ENCODE measurements at places on chromosomes 4 and X. TPM values are rescaled to one million over a fixed set of nuclear protein-coding genes. Genes with fewer than 3 reads are reported as not detected.

DNA sequence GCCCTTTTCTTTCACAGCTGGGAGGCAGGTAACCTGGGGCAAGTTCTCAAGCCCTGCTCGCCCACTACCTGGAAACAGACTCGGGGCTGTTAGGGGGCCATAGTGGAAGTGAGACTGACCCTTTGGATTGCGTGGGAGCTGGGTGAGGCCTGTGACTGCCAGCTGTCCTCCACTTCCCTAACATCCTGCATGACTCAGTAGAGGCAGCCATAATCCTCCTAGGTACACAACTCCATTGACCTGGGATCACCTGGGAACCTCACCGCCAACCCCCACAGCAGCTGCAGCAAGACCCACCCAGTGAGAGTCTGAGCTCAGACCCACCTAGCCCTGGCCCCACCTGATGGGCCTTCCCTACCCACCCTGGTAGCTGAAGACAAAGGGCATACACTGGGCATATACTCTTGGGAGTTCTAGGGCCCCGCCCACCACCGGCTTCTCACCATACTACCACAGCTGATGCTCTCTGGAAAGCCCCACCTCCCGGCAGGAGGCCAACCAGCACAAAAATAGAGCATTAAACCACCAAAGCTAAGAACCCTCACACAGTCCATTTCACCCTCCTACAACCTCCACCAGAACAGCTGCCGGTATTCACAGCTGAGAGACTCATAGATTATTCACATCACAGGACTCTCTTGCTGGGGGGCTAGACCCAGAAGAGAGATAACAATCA lies 61.1 kb upstream of the DCTD start:
- peak; percentile 12 for DNase-seq

DNA sequence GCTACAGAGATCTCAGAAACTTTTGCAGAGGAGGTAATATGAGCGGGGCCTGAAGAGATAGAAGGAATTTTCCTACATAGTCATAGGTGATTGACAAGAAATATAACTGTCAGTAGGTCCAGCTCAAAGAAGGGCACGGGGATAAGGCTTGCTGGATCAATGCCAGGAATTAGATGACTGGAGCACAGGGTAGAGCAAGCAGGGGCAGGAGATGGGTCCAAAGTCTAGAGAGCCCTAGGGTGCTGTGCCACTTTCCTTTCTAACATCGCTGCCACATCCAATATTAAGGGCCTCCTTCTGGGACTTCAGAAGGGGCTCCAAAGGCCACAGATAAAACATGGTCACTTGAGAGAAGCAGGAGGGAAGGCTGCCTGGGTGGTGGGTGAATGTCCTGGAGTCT lies 402.2 kb downstream of the MID1IP1 start:
- DNase-seq: no peak

DNA sequence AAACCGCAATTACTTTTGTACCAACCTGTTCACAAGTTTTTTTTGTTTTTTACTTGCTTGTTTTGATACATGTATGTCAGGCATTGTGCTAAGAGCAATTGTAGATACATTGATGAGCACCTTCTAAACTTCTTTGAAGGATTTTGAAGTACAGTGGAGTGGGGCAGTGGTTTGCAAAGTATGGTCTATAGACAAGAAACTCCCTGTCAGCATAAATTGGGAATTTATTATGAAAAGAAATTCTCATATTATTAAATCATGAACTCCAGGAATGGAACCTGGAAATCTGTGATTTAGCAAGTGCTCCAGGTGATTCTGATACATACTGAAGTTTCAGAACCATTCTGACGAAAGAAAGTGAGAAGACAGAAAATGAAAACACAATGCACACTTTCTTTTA lies 733.4 kb downstream of the C4orf33 start:
- DNase-seq: no peak

MAPK10 gene
- total RNA-seq: not detected

- DNase-seq: no peak
Observed at GRCh38 chrX:9555354-9555753, 90.5 kb downstream of the TBL1X start.

- peak; percentile 37 for DNase-seq
Observed at GRCh38 chr4:55475394-55476243, 71.1 kb downstream of the CLOCK start.

DNA sequence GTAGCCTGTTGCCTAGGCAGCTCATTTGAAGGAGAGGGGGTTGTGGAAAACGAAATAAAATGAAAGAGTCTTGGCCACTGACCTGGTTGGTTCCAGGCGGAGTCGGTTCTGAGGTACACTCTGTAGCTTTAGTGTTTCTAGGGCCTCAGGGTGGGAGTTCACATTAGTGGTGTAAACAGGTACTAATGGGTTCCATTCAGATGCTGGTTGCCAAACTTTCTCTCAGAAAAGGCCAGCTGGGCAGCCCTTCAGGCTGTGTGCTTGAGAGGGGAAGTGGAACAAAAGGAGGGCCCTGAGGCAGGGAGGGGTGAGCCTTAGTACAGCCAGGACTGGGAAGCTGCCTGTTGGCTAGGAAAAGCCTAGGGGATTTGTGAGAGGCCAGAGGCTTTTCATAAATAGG lies 24.8 kb downstream of the NHSL2 start:
- DNase-seq: no peak

TLR6 gene
- total RNA-seq: 2.2 TPM

SLAIN2 gene
- total RNA-seq: 63.8 TPM
